Activated effector memory CD4-positive, alpha-beta T cell treated with anti-CD3 and anti-CD28 coated beads, Interleukin-2, amount 50 U/mL, for 16 hours (primary cell): ENCODE measurements at places on chromosomes 3 and 15.

- DNase-seq, result no peak
These were observed 41.5 kb downstream of the DLG1 start for GRCh38 chr3:197256836-197257444.

GRCh38 chr15:100684591-100684990 lies 82.2 kb downstream of the ASB7 start:
- no peak for DNase-seq

DNA sequence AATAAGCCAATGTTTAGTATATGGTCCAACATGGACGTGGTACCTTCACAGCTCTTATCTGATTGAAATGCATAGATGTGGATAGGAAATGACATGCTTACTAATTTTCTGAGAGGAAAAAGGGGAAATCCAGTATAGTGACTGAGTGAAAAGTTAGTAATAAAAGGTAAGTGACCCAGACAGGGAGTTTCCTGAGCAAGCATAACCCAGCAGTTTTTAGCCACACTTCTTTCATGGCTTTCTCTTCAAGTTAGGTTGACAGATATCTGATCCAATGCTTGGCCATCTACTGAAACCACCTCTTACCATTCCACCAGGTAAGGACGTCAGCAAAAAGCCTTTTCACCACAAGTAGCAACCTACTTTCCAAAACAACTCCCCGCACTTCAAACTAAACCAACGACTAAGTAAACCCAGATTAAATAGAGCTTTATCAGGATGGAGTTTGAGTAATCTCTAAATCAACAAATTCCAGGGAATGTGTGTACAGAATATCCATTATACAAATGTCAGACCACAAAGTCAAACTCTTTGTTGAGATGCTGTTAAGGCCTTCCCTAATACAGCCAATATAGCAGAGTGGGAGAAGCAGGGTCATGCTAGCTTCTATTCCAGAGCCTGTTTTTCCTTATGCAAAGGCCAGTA lies 329.7 kb downstream of the RORA start:
- no peak for DNase-seq

DNA sequence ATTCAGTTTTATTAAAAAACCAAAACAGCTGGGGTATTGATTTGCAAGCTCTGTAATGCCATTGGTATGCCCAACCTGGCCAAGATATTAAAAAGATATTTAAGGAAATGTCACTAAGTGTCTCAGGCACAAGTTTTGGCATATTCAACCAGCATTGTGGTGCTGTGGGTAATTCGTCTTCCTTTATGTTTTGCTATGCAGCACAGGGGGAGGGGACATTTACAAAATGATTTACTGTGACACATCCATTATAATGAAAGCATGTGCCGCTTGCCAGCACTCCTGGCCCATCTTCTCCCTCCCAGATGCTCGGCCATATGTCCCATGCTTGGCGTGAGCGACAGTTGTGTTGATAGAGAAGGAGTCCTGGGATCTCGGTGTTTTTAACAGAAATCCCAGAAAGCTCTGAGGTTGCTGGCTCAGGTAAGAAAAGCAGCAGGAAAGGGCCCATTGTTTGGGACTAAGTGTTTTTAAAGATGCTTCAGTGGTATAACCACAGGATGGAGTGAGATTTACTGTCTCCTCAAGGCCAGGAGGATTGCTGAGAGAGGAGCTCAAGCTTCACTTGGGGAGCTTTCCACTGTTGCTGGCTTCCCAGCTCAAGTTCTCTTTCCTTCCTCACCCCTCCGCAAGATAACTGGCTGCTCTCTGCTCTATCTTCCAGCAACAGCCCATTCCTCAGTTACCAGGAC lies 158.2 kb upstream of the TSC22D2 start:
- no peak for DNase-seq

GRCh38 chr3:124532071-124532470 lies 198.2 kb upstream of the UMPS start:
- DNase-seq, result no peak

DNA sequence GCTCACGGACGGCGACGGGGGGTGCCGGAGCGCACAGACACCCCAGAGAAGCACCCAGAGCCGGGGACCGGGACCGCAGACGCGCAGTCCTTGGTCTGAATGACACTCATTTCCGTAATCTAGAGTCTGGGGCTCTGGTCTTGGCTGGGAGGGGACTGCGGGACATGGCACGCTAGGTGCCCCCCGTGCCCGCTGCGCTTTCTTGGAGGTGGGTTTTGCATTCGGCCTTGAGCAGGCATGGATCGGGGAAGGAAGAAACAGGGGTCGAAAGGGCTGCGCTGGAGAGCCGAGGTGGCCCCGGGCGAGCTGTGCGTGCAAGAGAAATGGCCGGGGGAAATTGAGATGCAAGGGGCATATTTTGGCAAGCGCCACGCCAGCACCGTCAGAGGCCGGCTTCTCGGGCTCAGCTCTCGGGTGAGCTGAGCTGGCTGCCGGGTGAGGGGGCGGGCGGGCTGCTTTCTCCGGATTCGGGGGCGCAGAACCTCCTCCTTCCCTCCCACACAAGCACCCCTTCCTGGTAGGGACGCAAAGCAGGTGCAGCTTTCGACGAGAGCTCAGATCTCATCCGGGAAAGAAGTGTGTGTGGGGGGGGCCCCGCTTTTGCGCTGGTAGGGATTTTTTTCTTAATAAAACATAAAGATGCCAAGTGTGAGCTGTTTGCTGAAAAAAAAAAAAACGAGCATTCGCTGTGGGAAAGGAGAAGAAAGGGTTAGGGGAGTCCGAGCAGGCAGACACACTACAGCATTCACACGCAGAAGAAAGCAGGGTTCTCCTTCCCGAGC lies 963 bp upstream of the NTRK3 start:
- DNase-seq, result no peak
